ENCODE measurements at places on chromosomes 7 and 10.

GRCh38 chr10:111030042-111030750 lies 46.6 kb upstream of the ADRA2A start:
- no peak for DNase-seq

GRCh38 chr7:98418271-98418635 lies 17.4 kb upstream of the BAIAP2L1 start:
- DNase-seq: no peak

GRCh38 chr10:59176241-59177030 lies at the start of gene PHYHIPL:
TSS of gene PHYHIPL (plus strand) at chr10:59176643. CDS start at chr10:59176854, 211 bp downstream.
- peak; percentile 6 for DNase-seq

GRCh38 chr10:35554036-35554435 lies 51.1 kb upstream of the GJD4 start:
- DNase-seq: no peak

DNA sequence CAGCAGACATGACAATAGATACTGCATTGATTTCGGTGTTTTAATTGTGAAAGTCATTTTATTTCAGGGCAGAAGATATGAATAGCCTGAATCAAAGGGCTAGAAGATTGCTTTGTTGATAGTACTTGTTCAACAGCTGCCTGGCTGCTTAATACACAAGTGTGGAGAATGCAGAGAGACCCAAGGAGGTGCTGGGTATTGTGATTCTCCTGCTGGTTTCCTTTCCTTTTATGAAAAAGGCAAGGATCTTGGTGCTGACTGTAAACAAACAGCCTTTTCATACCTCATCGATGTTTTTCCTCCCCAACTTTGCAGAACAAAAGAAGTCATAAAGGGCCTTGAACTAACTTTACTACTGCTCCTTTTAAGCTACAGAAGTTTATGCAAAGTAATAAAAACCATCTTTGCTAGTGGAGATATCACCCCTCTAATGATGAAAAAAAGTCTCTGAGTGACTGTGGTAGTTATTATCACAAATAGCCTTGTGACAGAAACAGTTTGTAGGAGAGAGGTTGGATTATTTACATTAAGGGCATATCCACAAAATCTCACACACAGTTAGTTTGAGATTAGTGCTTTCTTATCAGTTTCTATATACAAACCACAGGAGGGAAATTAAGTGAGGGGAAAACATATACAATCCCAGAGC lies 800.0 kb downstream of the LRMDA start:
- peak; percentile 75 for DNase-seq

- no peak for DNase-seq
Measured at GRCh38 chr10:51649064-51649463, 50.3 kb downstream of the CSTF2T start.

- DNase-seq: no peak
Measured at GRCh38 chr10:130416334-130417150, 280.4 kb downstream of the GLRX3 start.

- peak; percentile 33 for DNase-seq
Measured at GRCh38 chr7:153193144-153193595, 433.6 kb downstream of the ACTR3B start.
